ENCODE measurements at places on chromosomes 11 and 22.

DNA sequence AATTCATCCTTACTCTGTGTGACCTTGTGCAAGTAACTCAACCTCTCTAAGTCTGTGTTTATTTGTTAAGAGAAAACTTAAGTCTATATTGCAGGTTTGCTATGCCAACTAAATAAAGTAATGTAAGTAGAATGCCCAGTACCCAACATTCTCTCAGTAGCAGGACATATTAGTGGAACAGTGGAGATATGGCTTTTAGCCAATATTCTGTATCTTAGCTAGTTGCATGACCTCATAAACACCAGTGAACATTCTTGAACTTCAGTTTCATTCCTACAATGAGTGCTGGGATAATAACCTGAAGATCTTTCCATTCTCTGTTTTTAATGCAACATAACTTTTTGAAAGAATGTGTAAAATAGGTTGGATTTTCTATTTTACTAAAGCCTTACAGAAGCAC, 77.0 kb downstream of the RAB38 start:
- no peak for DNase-seq

- no peak for DNase-seq
Observed at GRCh38 chr11:67293090-67293489, 4.0 kb downstream of the ANKRD13D start.

DNA sequence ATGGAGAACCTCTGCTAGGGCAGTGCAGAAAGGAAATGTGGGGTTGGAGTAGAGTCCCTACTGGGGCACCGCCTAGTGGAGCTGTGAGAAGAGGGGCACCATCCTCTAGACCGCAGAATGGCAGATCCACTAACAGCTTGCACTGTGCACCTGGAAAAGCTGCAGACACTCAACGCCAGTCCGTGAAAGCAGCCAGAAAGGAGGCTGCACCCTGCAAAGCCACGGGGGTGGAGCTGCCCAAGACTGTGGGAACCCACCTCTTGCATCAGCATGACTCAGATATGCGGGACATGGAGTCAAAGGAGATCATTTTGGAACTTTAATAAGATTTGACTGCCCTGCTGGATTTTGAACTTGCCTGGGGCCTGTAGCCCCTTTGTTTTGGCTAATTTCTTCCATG, 8.7 kb downstream of the TSKU start:
- DNase-seq: no peak

DNA sequence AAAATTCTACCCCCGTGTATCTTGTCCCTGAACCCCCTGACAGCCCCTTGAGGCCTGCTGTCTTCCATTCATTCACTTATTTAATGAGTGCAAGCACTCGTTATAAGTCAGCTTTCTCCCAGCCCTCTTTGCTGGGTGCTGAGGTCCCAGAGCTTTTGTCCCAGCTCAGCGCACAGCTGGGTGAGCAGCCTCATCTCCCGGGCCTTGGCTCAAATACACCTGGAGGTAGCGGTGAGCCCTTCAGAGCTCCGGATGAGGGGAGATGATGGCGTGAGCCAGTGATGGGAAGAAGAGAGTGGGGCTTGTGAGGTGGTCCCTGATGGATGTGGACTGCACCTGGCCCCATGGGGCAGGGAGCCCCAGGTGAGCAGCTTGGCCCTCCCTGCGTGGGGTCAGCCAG, 18.1 kb upstream of the ARHGAP8 start:
- no peak for DNase-seq
